ENCODE measurements at places on chromosomes 16 and 17.
A peak's percentile ranks its signal among the peaks of the same experiment; 100 is the strongest.

GRCh38 chr17:82205720-82206508, 6.7 kb downstream of the CCDC57 start:
- peak; percentile 67 for DNase-seq

DNA sequence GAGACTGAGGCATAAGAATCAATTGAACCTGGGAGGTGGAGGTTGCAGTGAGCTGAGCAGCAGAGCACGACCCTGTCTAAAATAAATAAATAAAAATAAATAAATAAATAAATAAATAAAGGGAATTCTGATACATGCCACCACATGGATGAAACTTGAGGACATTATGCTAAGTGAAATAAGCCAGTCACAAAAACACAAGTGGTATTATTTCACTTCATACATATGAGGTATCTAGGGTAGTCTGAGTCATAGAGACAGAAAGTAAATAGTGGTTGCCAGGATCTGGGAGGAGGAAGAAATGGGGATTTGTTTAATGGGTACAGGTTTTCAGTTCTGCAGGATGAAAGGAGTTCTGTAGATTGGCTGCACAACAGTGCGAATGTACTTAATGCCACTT, 16.3 kb downstream of the PIPOX start:
- no peak for DNase-seq

- DNase-seq: peak; percentile 44
Measured at GRCh38 chr17:77445760-77446532, 305.2 kb downstream of the SEC14L1 start.

DNA sequence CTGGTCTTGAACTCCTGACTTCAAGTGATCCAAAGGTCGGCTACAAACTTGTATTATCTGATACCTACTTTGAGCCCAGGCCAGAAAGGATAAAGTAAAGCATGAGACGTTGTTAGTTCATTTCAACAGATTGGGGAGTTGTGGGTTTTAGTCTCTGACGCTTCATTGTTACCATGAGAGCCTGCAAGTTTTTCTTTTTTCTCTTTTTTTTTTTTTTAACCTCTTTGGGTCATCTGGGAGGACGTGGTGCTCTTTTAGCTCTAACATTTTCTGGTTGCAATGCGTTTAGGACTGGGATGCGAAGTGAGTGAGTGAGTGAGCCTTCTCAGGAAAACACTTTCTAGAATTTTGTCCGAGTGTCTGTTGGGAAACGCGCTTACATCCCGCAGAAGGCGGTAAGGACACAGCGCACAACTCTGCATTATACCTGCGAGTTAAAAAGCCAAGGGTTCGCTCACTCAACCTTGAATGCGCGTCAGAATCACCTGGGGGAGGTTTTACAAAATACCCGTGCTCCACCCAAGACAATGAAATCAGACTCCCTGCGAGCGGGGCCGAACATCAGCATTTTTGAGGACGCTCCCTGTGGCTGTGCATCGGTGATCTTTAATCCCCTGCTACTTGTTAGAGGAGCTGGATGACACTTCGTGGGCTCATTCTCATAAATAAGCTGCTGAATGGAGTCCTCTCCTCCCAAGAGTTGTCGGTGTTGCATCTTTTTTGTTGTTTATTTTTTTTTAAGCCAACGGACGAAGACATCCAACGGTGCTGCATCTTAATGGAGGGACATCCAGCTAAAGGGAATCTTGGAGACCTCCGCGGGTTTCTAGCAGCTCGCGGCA, 629 bp upstream of the RNF135 start:
- DNase-seq: no peak
